ENCODE measurements at places on chromosomes 12 and 14. TPM values are rescaled to one million over a fixed set of nuclear protein-coding genes. Genes with fewer than 3 reads are reported as not detected.

JPH4 gene
- 0.85 TPM for total RNA-seq

- no peak for DNase-seq
Measured at GRCh38 chr14:74161526-74162158, 76.9 kb downstream of the LIN52 start.

- DNase-seq: no peak
Measured at GRCh38 chr12:80293347-80293746, 150.7 kb upstream of the PTPRQ start.

DNA sequence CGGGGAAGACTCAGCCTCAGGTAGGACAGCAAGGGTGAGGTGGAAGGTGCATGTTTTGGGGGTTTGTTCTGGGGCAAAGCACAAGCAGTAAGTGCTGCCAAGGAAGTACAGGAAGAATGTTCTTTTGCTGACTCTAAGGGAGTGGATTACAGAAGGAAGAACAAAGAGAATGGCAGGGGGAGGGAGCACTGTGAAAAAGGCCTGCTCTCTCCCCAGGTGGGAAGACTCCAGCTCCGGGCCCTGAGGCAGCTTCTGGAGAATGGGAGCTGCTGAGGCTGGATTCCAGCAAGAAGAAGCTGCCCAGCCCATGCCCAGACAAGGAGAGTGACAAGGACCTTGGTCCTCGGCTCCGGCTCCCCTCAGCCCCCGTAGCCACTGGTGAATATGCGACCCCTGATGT, 7.0 kb upstream of the PFDN5 start:
- no peak for DNase-seq

DNA sequence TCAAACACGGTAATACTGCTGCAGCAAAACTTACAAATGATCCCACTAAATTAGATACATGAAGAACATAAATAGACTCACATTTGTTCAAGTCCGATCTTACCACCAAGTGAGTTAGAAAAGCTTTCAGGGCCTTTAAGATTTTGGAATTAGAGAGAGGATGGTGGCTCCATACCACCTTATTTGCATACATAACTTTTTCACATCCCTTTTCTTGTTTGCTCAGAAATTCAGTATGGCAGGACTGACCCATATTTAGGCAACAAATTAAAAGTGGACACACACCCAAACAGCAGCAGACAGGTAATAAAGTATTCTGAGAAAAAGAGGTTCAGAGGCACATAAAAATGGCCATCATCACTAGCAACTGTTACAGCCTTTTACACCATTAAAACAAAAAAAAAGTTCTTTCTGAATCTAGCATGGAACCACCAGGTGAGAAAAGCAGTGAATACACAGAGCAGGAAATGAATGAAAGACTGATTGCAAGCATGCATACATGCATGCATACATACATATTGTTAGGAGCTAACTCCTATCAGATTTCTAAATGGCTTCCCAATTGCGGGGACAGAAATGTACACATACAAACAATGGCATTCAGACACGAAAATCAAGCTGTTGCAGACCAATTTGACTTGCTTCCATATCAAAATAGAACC, 23.3 kb downstream of the STXBP6 start:
- DNase-seq: no peak

TEX52 gene
- total RNA-seq: not detected

- DNase-seq: no peak
Measured at GRCh38 chr12:68119724-68120211, 39.8 kb downstream of the IFNG start.

DNA sequence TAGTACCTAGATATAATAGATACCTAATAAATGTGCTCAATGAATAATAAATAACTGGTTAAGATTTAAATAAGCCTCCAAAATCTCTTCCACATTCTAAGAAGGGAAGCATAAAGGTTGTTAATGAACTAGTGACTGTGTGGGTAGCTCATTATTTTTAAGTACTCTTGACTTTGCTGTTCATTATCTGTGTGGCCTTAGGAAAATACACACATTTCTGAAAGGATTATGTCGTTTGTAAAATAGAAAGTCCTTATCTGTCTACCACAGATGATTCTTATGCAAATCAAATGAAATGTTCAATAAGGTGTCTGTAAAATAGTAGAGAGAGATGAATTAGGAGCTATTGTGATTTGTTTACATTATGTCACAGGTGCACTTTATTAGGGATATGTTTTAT, 119.5 kb downstream of the LRRK2 start:
- no peak for DNase-seq

- peak; percentile 49 for DNase-seq
Measured at GRCh38 chr14:104335176-104335575, 196.8 kb downstream of the KIF26A start.

DNA sequence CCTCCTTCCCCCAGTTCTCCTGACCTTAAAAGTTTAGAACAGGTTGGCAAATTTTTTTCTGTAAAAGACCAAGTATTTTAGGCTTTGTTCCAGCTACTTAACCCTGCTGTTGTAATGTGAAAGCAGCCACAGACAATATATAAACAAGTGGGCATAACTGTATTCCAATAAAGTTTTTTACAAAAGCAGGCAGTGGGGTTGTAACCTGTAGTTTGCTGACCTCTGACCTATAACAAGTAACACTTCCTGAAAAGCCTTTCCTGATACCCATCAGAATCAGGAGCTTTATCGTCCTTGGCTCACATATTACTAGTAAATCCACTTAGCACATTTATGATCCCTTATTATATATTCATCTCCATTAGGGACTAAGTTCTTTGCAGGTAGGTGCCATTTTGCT, 13.1 kb upstream of the SMARCC2 start:
- no peak for DNase-seq

LRTM2 gene
- total RNA-seq: not detected

DNA sequence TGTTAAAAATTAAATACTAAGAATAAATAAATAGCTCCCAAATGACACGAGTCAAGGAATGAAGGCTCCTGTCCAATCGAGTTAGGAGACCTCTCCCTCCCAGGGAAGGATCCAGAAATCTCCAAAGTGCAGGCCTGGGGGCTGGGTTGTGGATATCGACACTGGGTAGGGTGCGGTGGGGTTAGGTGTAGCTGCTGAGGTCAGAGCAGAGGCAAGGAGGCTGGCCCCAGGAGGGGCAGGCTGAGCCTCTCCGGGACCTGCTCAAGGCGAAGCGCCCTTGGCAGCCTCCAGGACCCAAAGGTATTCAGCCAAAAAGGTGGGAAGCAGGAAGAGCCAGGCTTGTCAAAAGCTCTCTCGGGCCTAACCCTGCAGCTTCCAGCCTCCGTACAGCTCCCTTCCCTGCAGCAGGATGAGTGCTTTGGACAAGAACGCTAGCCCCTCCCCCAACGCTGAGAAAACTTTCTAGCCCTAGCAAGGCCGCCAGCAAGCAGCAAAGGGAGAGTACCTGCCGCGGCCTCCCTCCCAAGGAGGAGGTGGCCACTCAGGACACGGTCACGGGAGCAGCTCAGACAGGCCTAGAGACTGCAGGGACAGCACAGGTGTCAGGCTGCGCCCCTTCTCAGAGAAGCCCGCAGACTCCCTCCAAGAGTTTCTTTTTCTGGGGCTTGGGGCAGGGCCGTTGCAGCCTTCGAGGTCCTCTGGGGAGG, 3.7 kb upstream of the PNMA1 start:
- DNase-seq: no peak

FOXN4 gene
- total RNA-seq: not detected

SLC25A47 gene
- total RNA-seq: not detected

CLEC9A gene
- total RNA-seq: 2.3 TPM

- DNase-seq: peak; percentile 88
Measured at GRCh38 chr14:53539489-53540126, 386.5 kb upstream of the DDHD1 start.

DNA sequence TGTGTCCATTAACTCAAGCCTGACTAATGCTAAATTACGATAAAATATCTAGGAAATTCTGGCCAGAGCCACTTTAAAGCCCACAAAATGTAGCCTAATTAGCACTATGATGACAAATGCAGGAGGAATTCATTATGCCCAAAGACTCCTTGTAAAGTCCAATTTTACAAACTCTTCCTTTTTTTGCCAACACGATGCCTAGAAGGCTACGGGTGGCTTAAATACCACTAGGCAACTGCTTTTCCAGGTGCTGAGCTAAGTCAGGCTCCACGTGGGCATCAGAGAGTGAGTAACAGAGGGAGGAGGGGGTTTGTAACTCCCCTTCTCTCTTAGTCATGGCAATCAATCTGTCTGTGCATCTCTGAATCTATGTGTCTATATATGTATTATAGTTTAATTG, 172.4 kb upstream of the NTF3 start:
- no peak for DNase-seq

All from sciatic nerve (tissue), 2 donors.